ENCODE measurements at places on chromosomes 4 and X. TPM values are rescaled to one million over a fixed set of nuclear protein-coding genes. Genes with fewer than 3 reads are reported as not detected.

- no peak for DNase-seq
Observed at GRCh38 chr4:48585401-48585800, 95.3 kb downstream of the ZAR1 start.

DNA sequence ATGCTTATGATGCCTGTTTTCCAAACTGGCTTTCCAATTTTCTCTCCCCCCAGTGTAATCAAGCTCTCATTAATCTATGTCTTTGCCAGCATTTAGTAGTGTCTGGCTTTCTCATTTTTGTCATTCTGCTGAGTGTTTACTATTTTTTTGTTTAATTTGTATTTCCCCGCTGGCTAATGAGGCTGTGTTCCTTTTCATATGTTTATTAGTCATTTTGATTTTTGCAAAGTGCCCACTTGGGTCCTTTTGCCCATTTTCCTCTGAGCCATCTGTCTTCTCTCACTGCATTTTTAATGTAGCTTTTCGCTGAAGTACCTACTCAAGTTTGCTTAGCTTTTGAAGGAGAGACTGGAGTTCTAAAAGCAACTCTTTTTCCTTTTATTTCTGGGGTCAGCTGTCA lies 14.7 kb downstream of the DCK start:
- no peak for DNase-seq

DNA sequence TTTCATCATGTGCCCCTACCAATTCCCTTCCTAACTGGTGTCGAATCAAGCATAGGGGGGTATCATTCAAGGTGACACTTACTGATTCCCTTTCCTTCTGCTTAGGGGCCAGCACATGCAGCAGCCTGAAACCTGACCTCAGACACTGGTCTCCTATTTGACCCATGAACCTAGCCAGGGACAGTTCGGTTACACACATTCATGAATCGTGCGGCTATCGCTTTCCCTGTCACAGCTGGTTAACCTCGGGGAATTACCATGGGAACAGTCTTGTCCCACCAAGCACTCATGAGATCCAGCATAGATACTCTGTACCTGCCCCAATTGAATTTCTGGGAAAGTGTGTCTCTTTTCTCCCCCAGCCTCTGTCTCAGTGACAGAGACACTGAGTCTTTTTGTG lies 140.4 kb downstream of the ZNF674 start:
- no peak for DNase-seq

- no peak for DNase-seq
Observed at GRCh38 chrX:94288325-94288724, 614.3 kb downstream of the FAM133A start.

DNA sequence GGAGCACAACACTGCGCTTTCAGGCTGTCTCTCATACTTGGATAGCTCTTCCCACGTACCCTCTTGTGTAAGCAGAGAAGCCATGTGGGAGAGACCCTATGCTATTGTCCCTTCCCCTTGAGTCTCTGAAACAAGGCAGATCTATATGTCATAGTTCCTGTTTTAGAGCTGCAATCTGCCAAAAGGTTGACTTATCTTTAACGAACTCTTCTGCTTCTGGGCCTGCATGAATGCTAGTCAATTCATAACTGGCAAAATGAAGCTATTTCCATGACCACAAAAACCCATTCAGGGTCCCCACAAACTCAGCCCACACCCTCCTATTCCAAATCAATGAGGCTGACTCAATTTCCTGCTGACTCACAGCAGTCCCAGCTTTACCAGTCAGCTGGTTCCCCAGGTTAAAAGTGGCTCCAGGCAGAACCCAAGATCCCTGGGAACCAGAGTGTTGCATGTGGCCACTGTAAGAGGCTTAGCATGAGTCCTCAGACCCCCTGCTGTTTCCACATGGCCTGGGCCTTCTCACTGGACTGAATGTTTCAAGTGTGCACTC lies 25.3 kb upstream of the SOD3 start:
- DNase-seq, result no peak

Gene VSIG4
- total RNA-seq, result not detected
